HFFc6 (cell line): ENCODE measurements at places on chromosomes 12 and 14. TPM values are rescaled to one million over a fixed set of nuclear protein-coding genes. Genes with fewer than 3 reads are reported as not detected.

DNA sequence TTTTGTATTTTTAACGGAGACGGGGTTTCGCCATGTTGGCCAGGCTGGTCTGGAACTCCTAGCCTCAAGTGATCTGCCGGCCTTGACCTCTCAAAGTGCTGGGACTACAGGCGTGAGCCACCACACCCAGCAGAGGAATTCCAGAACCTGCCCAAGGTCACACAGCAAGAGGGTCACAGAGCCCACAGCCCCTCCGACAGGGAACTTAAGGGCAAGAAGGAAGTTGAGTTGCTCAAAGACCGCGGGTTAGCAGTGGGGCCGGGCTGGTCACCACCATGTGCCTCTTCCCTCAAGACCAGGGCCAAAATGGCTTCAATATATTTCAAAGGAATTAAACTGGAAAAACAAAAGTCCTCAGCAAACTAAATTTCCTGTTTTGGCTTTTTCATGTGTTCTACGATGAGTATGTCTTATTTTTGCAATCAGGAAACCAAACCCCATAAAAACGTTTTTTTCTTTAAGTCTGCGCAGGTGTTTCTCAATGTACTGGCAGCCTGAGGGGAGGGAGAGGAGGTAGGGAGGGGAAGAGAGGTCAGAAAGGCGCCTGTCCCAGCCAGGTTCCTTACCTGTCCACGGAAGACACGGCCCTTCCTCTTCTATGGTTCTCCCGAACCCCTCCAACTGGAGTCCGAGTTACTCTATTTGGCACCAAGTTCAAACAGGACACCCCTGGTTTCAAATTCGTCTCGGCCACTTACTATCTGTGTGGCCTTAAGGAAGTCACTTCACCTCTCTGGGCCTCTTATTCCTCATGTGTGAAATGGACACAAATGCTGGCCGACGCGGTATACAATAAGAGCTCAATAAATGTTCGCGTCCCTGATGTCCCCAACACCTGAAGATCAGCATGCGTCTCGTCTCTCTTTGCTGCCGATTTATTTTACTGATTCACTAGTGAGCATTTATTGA is 778 bp downstream of the SLC8B1 start:
- no peak for DNase-seq

- no peak for DNase-seq
Observed at GRCh38 chr14:94970941-94971730, 186.2 kb downstream of the DICER1 start.

DNA sequence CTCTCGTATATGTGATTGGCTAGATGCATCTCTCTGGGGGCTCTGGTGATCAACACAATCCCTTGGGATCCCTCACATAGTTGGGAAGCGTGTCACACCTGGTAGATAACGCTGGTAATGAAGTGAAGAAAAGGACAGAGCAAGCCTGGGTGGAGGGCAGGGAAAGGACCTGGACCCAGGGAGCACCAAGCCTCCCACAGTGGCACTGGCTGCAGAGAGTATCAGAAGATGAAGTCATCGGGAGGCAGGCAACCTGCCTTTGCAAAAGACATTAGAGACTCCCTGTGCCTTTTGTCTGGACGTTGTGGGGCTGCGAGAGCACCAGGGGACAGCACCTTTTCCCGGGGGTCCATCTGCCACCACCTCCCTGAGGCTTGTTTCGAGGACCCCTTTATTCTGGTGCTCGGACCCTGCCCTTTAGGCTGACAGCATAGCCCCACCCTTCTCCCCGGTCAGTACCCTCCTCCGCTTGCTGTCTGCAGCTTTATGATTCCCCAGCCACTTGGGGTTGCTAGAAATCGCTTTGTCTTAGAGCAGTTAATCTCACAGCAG is 116.4 kb downstream of the EML1 start:
- DNase-seq = no peak

- DNase-seq = no peak
Observed at GRCh38 chr14:35231207-35231760, 60.9 kb upstream of the PSMA6 start.

DNA sequence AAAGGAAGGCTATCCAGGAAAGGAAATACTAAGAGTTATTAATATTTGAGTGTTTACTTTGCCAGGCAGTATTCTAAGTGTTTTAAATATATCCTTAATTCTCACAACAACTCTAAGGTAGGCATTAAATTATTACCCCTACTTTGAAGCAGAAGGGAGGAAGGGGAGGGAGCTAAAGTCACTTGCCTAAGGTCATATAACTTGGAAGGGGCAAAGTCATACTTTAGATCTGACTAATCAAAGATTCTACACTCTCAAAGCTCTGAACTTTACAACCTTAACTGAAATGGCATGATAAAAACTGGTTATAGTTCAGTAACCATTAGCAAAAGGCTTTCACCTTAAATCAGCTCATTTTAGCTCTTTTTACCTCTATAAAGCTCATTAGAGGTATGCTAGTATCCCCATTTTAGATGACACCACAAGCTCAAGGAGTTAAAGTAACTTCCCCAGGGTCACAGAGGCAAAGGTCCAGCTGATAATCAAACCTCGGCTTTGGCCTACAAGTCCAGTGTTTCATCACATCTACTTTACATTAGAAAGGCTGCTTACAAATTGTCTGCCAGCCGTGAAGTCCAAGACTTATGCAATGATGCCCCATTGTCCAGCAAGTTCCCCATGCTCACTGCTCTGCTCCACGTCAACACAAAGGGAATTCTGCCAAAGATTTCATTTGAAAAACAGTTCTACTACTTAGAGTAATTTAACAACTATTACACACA is 223.9 kb downstream of the MED13L start:
- peak; percentile 50 for DNase-seq

GRCh38 chr12:94982456-94982855 is 21.0 kb downstream of the NDUFA12 start:
- no peak for DNase-seq

DNA sequence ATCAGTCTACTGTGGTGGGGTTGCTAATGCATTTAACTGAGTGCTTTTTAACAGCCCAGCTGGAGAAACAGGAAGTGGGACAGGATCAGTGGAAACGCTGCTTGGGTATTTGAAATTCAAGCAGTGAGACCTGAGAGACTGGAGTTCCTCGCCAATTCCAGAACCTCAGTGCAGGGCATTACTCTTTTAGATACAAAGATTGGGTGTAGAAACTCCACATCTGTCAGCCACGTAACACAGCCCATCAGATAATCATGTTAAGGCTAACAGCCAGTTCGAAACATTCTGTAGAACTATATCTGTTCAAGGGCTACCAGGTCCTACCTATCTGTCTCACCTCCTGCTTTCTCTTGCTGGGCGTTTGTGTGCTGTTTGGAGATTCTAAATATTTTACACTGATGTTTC is 45.5 kb downstream of the RAD52 start:
- no peak for DNase-seq

KRT77 gene
- not detected in 3 replicates for total RNA-seq

P2RX4 gene
- 5.5 to 9.4 TPM (median 8.5 TPM) in 3 replicates for total RNA-seq

NFKBIA gene
- total RNA-seq = 31.5 and 48.8 TPM in 2 replicates

OR11G2 gene
- total RNA-seq = not detected in 3 replicates

TMED10 gene
- total RNA-seq = 402 to 464 TPM (median 459 TPM) in 3 replicates

DGKA gene
- 63.1 to 85.7 TPM (median 73.7 TPM) in 3 replicates for total RNA-seq

CLEC1B gene
- total RNA-seq = not detected in 3 replicates

CNTN1 gene
- total RNA-seq = not detected in 2 replicates

TSPAN19 gene
- not detected in 3 replicates for total RNA-seq

CPNE8 gene
- not detected in 3 replicates for total RNA-seq

SLC35F4 gene
- total RNA-seq = not detected in 2 replicates

ARG2 gene
- 2.0 to 2.3 TPM (median 2.1 TPM) in 3 replicates for total RNA-seq
